Skin of body (tissue), 3 donors: ENCODE measurements at places on chromosomes 7 and 10. TPM values are rescaled to one million over a fixed set of nuclear protein-coding genes. Genes with fewer than 3 reads are reported as not detected.

The FHIP2A gene
- total RNA-seq = 25.7 TPM

The NKX6-2 gene
- not detected for total RNA-seq

The MCM10 gene
- total RNA-seq = 5.8 TPM

The MAGI2 gene
- 6.9 TPM for total RNA-seq

The CABCOCO1 gene
- total RNA-seq = 2.0 TPM

The TMEM60 gene
- total RNA-seq = 11.0 TPM

The IL2RA gene
- 0.30 TPM for total RNA-seq

The SLC26A5 gene
- total RNA-seq = 0.20 TPM

The COL1A2 gene
- 8,355 TPM for total RNA-seq

The BMPER gene
- total RNA-seq = 13.3 TPM

The OR9A4 gene
- 0.10 TPM for total RNA-seq

DNA sequence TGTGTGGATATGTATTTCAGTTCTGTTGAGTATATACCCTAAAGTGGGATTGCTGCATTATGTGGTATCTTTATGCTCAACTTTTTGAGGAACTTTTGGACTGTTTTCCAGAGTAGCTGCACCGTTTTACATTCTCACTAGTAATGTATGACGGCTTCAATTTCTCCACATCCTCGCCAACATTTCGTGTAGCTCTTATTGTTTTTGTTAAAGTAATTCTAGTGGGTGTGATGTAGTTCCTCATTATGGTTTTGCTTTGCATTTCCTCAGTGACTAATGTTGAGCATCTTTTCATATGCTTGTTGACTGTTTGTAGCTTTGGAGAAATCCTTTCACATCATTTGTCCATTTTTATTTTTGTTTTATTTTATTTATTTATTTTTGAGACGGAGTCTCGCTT is 4.5 kb downstream of the STMP1 start:
- no peak for DNase-seq

GRCh38 chr10:101441541-101442455 is 87.8 kb downstream of the BTRC start:
- DNase-seq = peak; percentile 60

DNA sequence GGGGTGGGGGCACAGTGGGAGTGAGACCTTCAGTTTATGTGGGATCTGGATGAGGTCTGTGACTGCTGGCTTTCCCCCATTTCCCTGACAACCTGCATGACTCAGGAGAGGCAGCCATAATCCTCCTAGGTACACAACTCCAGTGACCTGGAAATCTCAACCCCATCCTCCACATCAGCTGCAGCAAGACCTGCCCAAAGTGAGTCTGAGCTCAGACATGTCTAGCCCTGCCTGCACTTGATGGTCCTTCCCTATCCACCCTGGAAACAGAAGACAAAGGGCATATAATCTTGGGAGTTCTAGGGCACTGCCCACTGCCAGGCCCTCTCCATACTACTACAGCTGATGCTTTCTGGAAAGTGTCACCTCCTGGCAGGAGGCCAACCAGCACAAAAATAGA is 75.6 kb downstream of the GRM8 start:
- no peak for DNase-seq

DNA sequence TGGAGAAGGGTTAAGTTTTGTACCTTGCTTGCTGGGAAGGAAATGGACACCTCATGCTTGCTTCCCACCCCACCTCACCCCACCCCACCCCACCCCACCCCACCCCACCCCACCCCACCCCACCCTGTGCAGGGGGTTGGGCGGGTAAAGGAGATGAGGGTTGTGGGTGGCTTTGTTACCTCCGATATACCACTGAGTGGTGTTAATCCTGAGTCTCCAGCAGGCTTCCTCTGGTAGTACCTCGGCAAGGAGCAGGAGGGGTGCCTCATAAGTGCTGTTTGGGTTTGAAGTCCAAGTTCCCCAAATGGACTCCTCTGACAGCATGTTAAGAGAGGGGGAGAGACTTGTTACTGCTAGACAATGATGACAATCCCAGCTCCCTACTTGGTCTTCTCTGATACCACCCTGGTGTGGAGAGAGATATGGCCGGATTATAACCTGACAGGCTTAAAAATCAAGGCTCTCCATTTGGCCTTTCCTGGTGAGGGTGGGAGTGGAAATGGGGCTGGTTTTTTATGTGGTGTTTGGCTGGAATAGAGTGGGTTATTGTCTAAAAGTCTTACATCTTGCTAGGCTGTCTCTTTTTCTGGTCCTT is 11.7 kb downstream of the SAMD8 start:
- no peak for DNase-seq

- DNase-seq = no peak
Observed at GRCh38 chr10:15353471-15354017, 17.5 kb downstream of the FAM171A1 start.

DNA sequence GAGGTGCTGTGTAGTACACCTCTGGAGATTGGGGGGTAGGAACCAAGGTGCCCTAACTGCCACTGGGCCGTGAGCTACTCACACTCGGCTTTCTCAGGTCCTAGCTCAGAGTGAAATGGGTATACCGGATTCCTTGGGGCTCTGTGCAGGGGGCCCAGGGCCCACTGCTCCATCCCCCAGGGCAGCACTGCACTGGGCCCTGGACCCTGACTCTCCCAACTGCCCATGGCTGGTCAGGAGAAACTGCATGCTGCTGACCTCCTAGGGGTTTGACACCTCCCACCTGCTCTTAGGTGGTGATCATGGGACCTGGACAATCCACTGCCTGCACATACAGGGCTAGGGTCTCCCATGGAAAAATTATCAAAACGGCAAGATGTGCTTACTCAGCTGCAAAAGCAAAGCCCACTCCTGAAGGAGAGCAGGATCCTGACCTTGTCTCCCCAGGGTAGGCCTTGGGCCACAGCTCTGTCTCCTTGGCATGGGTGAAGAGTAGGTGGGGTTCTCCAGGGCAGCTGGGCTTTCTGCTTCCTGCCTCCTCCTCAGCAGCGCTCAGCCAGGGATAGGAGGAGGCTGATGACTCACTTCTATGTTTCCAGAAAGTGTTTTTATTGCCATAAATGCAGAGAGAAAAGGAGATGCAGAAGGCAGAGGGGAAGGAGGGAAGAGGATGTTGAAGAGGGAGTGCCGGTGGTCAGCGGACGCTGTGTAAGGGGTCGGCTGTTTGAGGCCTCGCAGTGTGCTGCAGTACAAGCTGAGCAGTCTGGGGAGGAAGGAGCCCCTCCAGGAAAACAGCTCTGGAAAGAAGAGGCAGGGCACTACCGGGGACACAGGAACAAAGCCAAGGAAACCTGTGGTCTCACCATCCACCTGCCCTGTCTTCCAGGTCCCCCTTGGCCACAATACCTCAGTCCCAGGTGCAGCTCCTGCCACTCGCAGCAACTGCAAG is 107.8 kb downstream of the ARHGAP22 start:
- DNase-seq = no peak

DNA sequence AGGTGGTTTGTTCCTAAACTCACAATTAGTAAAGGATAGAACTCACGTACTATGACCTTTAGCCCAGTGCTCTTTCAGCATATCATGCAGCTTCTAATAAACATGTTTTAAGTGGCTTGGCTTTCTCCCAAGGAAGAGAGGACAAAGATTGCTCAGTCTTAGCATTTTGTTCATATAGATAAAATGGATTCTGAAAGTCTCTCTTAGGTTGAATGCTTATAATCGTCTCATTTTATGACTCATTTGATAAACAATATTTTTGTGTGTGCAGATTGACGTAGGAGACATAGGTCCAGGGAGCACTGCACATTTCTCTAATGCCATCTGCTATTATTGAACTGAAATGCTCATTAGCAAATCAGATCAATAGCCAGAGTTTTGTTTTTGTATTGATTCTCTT is 44.8 kb downstream of the GNAT3 start:
- DNase-seq = peak; percentile 3

DNA sequence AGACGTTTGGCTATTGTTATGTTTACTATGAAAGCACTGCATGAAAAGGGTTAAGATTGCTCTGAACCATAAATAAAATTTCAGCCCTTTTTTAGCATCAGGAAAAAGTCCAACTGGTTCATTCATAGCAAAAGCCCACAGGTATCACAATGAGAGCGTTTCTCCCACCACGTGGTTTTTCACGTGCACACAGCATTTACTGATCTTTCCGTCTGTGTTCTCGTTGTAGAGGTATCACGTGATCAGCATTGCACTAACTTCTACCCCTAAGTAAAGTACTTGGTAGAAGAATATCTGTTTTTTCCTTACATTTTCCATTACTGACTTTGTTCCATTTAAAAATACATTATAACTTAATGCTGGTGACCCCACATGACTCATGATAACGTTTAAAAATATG is 17.8 kb upstream of the CCDC3 start:
- no peak for DNase-seq

GRCh38 chr7:128688492-128688891 is 16.4 kb downstream of the GARIN1A start:
- no peak for DNase-seq

GRCh38 chr10:82980321-82980720 is 1105.3 kb downstream of the NRG3 start:
- no peak for DNase-seq

GRCh38 chr7:71543396-71543795 is 411.5 kb downstream of the GALNT17 start:
- DNase-seq = no peak

GRCh38 chr7:141551094-141551781 is at the start of gene AGK:
Gene AGK (plus strand): TSS chr7:141551410. CDS start chr7:141555467, 4,057 bp downstream.
- peak; percentile 67 for DNase-seq

GRCh38 chr7:152467225-152467624 is 31.4 kb upstream of the KMT2C start:
- no peak for DNase-seq

- peak; percentile 48 for DNase-seq
Observed at GRCh38 chr7:140326116-140326928, 72.0 kb downstream of the SLC37A3 start.
